ENCODE measurements at places on chromosomes 2 and 18. TPM values are rescaled to one million over a fixed set of nuclear protein-coding genes. Genes with fewer than 3 reads are reported as not detected.

Gene KHK
- total RNA-seq, result 17.4 TPM

Gene RUFY4
- 0.31 TPM for total RNA-seq

Gene PIEZO2
- total RNA-seq, result 10.7 TPM

Gene MAPRE3
- 10.3 TPM for total RNA-seq

Gene APOB
- total RNA-seq, result 1.5 TPM

Measured in WTC11 (cell line).